ENCODE measurements at places on chromosomes 7 and 10. TPM values are rescaled to one million over a fixed set of nuclear protein-coding genes. Genes with fewer than 3 reads are reported as not detected.
A peak's percentile ranks its signal among the peaks of the same experiment; 100 is the strongest.

Gene ATG9B
- total RNA-seq: not detected

- H3K27me3 ChIP-seq: no peaks in the 10 kb centered on the region
- peak; percentile 67 for DNase-seq
- H3K4me1 ChIP-seq: peaks cover 15% of the 10 kb centered on the region
- H3K27ac ChIP-seq: peak overlapping the region; percentile 80
Measured at GRCh38 chr7:73512018-73512780, 9.9 kb downstream of the BAZ1B start.

Gene VWA2
- total RNA-seq: under 0.01 TPM

- DNase-seq: no peak
- no peaks in the 10 kb centered on the region for H3K36me3 ChIP-seq
- H3K27me3 ChIP-seq: no peaks in the 10 kb centered on the region
- H3K27ac ChIP-seq: peak overlapping the region; percentile 71
- no peak overlapping the region for H3K4me3 ChIP-seq
- H3K4me1 ChIP-seq: peaks cover 53% of the 10 kb centered on the region
Measured at GRCh38 chr10:34699904-34700517, 115.1 kb downstream of the PARD3 start.

- no peak for DNase-seq
- no peak overlapping the region for H3K27ac ChIP-seq
Measured at GRCh38 chr10:108241166-108241565, 1076.7 kb upstream of the SORCS1 start.

GRCh38 chr10:133023216-133023843, 64.4 kb upstream of the ADGRA1 start:
- H3K4me3 ChIP-seq: no peak overlapping the region
- no peak for DNase-seq
- no peaks in the 10 kb centered on the region for H3K4me1 ChIP-seq
- H3K27me3 ChIP-seq: peaks cover 4% of the 10 kb centered on the region
- H3K27ac ChIP-seq: no peak overlapping the region

Gene GOLGA7B
- not detected for total RNA-seq

Gene TASOR2
- total RNA-seq: 92.8 TPM

GRCh38 chr10:44824607-44825006, 86.5 kb upstream of the TMEM72 start:
- no peak overlapping the region for H3K4me3 ChIP-seq
- H3K36me3 ChIP-seq: no peaks in the 10 kb centered on the region
- H3K27ac ChIP-seq: no peak overlapping the region
- H3K27me3 ChIP-seq: no peaks in the 10 kb centered on the region
- H3K4me1 ChIP-seq: peaks cover 2% of the 10 kb centered on the region

Gene TUBB8
- total RNA-seq: not detected

Gene MLXIPL
- 0.29 TPM for total RNA-seq

Gene GIMAP7
- not detected for total RNA-seq

Gene PPP1R17
- not detected for total RNA-seq

DNA sequence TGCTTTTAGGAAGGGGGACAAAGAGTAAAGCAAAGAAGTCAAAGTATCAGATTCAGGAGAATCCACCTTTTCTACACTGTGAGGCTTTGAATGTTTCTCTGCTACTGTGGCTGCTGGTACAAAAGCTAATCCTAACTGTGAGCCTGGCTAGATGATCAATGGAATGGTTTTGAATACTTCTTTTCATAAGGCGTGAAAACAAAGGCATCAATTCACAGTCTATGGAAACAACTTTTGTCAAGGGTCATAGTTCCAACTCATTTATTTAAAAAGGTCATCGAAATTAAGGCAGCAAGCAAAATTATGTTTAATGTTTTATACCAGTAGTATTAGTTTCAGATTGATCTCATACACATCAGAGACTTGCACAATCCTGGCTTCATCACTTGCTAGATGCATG, 118.1 kb downstream of the CTTNBP2 start:
- no peak overlapping the region for H3K27ac ChIP-seq
- no peak for DNase-seq
- H3K27me3 ChIP-seq: no peaks in the 10 kb centered on the region
- no peak overlapping the region for H3K4me3 ChIP-seq

Gene GPAM
- 15.6 TPM for total RNA-seq

DNA sequence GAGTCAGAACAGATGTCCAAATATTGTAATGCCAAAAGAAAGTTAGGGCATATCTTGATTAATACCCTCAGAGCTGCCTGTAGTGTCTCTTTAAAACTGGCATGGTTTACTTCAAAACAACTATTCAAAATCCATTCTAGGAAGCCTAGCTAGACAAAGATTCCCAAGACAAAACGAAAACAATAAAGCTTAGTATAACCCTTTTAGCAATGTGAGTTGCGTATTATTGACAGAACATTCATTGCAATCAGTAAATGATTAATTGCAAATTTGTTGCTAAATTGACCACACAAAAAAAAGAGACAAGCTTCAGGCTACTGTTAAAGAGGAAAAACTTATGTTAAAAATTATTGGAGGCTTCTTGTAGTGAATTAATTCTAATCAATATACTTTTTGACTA, 406.9 kb downstream of the DGKB start:
- no peak overlapping the region for H3K27ac ChIP-seq
- no peaks in the 10 kb centered on the region for H3K36me3 ChIP-seq
- H3K4me3 ChIP-seq: no peak overlapping the region
- H3K4me1 ChIP-seq: no peaks in the 10 kb centered on the region

- no peak overlapping the region for H3K4me3 ChIP-seq
- peaks cover 2% of the 10 kb centered on the region for H3K27me3 ChIP-seq
- H3K36me3 ChIP-seq: no peaks in the 10 kb centered on the region
- no peak overlapping the region for H3K27ac ChIP-seq
Measured at GRCh38 chr10:43069211-43069515, 7.7 kb upstream of the RET start.

Gene NKX6-2
- total RNA-seq: not detected

DNA sequence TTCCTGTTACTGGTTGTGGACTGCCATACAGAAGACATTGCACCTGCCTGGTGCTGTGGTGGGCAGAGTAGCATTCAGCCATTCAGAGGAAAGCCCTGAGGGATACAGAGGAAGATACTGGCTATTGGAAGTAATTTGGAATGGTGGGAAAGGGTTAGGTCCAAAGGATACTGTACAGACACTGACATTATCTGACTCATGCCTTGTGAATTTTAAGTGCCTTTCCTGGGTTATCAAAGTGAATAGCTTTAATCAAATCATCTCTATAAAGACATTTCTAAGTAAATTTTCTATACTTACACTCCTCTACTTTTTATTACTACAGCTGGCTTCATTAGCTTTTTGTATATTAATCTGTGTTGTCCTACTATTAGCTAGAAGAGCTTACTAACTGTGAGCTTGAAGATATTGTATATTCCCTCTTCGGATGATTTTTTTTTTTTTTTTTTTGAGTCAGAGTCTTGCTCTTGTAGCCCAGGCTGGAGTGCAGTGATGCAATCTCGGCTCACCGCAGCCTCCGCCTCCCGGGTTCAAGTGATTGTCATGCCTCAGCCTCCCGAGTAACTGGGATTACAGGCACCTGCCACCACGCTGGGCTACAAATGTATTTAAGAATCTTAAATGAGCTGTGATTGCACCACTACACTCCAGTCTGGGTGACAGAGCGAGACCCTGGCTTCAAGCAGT, 186.5 kb downstream of the ADK start:
- H3K4me1 ChIP-seq: peaks cover 7% of the 10 kb centered on the region
- H3K27me3 ChIP-seq: no peaks in the 10 kb centered on the region
- no peak overlapping the region for H3K4me3 ChIP-seq
- no peak for DNase-seq

Gene CCDC146
- total RNA-seq: 5.1 TPM

Gene TIAL1
- 53.6 TPM for total RNA-seq

- H3K4me1 ChIP-seq: no peaks in the 10 kb centered on the region
- no peaks in the 10 kb centered on the region for H3K36me3 ChIP-seq
- H3K4me3 ChIP-seq: no peak overlapping the region
Measured at GRCh38 chr10:132939957-132940790, 2.2 kb downstream of the CFAP46 start.

- DNase-seq: no peak
- H3K4me3 ChIP-seq: no peak overlapping the region
- peaks cover 9% of the 10 kb centered on the region for H3K4me1 ChIP-seq
- peaks cover 12% of the 10 kb centered on the region for H3K27me3 ChIP-seq
- no peaks in the 10 kb centered on the region for H3K36me3 ChIP-seq
Measured at GRCh38 chr10:78549140-78549935, 515.7 kb downstream of the RPS24 start.

GRCh38 chr7:106177738-106178592, 65.9 kb upstream of the SYPL1 start:
- no peaks in the 10 kb centered on the region for H3K4me1 ChIP-seq
- peaks cover 11% of the 10 kb centered on the region for H3K27me3 ChIP-seq
- peak; percentile 36 for DNase-seq
- H3K4me3 ChIP-seq: no peak overlapping the region

GRCh38 chr7:142002179-142002578, 6.5 kb downstream of the MGAM start:
- H3K27me3 ChIP-seq: no peaks in the 10 kb centered on the region
- H3K36me3 ChIP-seq: no peaks in the 10 kb centered on the region
- no peak overlapping the region for H3K4me3 ChIP-seq
- peak overlapping the region; percentile 60 for H3K27ac ChIP-seq
- peaks cover 9% of the 10 kb centered on the region for H3K4me1 ChIP-seq

DNA sequence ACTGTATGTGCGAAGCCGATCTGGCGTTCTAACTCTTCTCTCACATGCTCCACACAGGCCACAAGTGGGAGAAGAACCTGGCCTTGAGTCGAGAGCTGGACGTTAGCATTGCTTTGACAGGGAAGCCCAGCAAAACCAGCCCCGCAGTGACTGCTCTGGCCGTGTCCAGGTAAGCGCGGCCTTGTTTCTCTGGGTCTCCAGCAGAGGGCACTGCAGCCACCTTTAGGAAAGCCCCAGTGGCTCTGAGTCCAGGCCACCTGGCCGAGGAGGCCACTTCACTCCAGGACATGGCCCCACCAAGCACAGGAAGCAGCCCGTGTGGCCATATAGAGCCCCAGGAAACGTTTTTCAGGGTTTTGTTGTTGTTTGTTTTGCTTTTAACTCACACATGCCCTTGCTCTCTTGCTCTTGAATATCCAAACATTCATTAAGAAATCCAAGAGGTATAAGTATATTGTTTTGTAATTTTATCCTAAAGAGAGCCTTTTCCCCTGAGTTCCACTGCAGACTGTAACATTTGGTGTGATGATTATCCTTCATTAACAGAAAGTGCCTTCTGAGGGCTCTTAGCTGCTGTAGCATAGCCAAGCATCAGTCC, 41.8 kb upstream of the LRRC18 start:
- peak; percentile 91 for DNase-seq
- no peak overlapping the region for H3K27ac ChIP-seq
- H3K36me3 ChIP-seq: no peaks in the 10 kb centered on the region

Gene TUBAL3
- not detected for total RNA-seq

Gene ZNF33A
- 26.1 TPM for total RNA-seq

DNA sequence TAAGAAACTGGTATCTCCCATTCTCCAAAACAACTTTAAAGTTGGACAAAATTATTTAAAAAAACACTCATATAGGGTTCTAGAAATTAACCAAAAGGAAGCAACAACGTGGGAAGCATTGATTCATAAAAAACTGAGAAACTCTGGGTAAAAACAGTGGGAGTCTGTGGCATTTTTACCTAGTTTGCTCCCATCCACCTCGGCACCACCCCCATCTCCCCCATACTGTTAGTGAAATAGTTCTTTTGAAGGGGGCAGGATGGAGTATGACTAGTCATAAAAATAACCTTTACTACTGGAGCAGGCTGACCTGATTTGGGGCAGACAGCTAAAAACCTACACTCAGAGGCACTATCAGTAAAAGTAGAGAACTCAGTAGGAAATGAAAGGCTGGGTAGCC, 123.2 kb downstream of the AVL9 start:
- no peak for DNase-seq
- H3K4me3 ChIP-seq: no peak overlapping the region
- H3K27ac ChIP-seq: no peak overlapping the region
- peaks cover 14% of the 10 kb centered on the region for H3K4me1 ChIP-seq
- H3K27me3 ChIP-seq: no peaks in the 10 kb centered on the region
- no peaks in the 10 kb centered on the region for H3K36me3 ChIP-seq

Gene ACTL6B
- not detected for total RNA-seq

DNA sequence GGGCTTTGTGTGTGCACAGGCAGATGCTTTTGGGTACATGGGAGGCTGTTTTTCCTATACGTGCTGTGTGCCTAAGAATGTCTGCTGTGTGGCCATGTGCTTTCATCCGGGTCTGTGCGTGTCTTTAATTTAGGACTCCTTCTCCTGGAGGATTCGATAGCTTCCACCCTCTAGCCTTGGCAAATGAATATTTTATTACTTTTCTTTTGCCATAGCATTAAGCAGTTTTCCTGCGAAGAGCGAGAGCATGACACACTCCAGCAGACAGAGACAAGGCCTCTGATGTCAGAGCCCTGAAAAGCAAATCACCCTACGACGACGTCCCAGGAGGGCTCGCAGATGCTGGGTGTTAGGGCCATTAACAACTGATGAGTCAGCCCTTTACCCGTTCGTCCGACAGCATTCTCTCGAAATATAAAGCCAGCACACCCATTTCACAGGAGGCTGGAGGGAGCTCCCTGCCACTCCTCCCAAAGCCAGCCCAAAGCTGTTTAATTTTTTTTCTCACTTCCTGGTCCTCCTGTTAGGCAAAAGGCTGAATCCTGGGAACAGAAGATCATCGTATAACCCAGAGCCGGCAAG, 311.3 kb upstream of the ZMIZ1 start:
- peaks cover 40% of the 10 kb centered on the region for H3K4me1 ChIP-seq
- H3K36me3 ChIP-seq: no peaks in the 10 kb centered on the region
- peak overlapping the region; percentile 96 for H3K27ac ChIP-seq
- DNase-seq: peak; percentile 94
- H3K4me3 ChIP-seq: peak overlapping the region; percentile 30

Gene SLC16A12
- total RNA-seq: under 0.01 TPM

Gene PDE6C
- not detected for total RNA-seq

Gene PMS2
- 23.5 TPM for total RNA-seq

Gene BAMBI
- 13.6 TPM for total RNA-seq

Gene MYH16
- total RNA-seq: under 0.01 TPM
